Fibroblast of skin of scalp (primary cell): ENCODE measurements at places on chromosomes 7 and 10.

GRCh38 chr10:42866115-42866995 is 83.8 kb downstream of the BMS1 start:
- DNase-seq, result peak; percentile 56

GRCh38 chr10:89563311-89563710 is 27.9 kb upstream of the SLC16A12 start:
- DNase-seq, result no peak

DNA sequence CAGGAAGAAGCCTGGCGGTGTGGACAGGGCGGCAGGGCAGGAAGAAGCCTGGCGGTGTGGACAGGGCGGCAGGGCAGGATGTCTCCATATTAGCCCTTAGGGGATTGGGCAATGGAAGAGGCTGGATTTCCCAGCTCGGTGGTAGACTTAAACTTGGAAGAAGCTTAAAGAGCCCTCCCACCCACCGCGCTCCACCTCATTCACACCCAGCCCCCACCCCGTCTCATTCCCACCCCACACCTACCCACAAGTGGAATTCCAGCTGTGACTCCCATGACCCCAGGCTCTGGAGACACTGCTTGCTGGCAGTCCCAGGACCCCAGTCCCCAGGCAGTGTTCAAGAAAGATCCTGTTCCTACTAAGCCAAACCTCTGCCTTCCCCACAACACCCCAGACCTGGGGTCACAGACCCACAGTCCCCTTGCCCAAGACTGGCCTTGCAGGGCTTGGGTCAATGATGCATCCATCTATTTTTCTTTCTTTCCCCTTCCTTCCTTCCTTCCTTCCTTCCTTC is 34.0 kb downstream of the SPDYE6 start:
- no peak for DNase-seq

- no peak for DNase-seq
Measured at GRCh38 chr7:74554178-74554577, 100.5 kb downstream of the GTF2IRD1 start.

DNA sequence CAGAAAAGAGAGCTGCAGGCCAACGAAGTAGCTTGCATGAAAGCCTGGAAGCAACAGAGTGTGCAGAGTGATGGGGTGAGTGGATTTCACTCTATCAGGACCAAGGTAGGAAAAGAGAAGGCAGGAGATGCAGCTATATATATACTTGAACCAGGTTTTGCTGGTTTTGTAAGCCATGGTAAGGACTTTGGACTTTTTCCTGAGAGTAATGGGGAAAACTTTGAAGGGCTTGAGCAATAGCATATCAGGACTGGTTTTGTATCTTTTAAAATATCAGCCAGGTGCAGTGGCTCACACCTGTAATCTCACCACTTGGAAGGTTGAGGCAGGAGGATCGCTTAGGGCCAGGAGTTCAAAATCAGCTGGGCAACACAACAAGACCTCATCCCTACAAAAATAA is 120.6 kb upstream of the NRP1 start:
- DNase-seq, result no peak

GRCh38 chr10:62759599-62760175 is 44.8 kb upstream of the ADO start:
- DNase-seq, result no peak

DNA sequence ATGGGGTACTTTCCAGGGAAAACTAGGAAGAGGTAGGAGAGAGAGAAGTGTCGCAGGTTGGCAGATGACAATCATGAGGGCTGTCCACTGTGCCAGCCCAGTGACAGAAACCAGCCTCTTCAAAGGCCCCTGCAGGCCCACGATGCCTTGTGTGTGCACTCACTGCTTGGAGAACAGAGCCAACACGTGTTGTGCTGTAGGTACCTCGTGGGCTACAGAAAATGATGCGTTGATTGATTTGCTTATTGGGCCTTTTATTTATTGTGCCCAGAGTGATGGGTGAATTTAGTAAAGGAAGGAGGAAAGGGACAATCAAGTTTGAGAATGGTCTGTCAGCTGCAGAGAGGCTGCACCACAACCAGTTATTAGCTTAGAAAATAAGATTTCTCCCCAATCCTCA is 215.1 kb downstream of the PLXNA4 start:
- DNase-seq, result no peak

DNA sequence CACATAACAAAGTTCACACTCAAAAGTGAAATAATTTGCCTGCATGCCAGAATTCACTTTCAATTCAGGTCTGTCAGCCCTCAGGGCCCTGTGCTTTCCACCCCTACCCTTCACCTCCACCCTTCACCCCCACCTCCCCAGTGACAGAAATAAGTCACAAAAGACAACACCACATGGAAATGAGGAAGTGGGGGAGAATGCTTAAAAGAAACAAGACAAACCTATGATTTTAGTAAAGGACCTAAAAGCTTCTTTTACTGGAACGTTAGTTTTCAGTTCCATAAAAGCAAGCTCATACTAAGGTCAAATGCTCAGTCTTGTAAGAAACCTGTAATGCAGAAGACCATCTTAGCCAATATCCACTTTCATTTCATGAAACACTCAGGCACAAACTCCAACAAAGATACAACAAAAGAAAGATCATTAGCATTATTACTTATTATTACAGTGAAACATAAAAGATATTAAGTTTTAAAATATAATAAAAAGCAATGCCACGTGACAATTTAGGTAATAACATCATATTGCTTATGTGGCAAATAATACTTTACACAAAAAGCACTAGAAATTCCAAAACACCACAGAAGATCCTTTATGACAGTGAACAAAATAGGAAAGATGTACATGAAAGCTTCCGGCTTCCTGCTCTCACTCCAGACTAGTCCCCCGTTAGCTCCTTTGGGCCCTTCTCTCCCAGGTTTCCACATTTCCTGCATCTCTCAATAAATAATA is 112.1 kb downstream of the LMBR1 start:
- no peak for DNase-seq

DNA sequence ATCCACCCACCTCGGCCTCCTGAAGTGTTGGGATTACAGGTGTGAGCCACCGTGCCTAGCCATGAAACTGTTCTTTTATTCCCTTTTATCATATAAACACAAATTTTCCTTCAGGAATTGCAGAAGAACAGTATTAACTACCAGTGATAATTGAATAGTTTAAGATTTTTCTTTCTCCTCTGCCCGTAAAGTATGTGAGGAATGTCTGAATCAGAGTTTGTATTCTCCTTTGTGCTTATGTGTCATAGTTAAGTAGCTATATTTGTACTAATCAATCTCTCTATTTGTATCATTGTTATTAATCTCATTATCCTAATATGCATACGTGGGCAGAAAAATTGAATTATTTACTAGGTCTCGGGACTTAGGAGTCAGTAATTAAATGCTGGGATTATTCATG is 83.6 kb downstream of the ZNF277 start:
- peak; percentile 52 for DNase-seq

DNA sequence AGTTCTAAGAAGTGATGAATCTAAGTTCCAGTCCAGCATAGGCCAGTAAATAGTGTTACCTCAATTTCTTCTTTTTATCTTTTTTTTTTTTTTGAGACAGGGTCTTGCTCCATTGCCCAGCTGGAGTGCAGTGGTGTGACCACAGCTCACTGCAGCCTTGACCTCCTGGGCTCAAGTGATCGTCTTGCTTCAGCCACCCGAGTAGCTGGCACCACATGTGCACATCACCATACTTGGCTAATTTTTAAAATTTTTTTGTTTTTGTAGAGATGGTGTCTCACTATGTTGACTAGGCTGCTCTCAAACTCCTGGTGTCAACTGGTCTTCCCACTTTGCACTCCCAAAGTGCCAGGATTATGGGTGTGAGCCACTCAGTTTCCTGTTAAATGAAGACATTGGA is 126.6 kb upstream of the LYZL2 start:
- no peak for DNase-seq

GRCh38 chr7:76073335-76073990 is 25.6 kb downstream of the MDH2 start:
- no peak for DNase-seq

GRCh38 chr10:121990015-121990677 is 1.2 kb downstream of the TACC2 start:
- DNase-seq, result no peak

DNA sequence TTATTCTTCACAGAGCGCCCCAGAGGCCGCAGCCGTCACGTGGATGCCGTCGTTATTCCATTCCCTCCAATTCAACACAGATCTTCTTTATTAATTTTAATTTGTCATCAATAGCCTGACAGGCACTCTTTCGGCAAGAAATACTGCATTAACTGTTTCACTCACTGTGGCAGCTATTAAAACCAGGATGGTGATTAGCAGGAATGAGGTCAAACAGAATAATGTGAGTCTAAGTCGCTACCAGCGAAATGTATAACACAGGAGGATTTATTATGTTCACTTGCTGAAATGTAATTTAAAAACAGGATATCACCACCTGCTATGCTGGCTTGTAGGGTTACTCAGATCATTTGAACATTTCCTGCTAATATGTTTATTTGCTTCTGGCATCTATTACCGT is 74.2 kb upstream of the MGMT start:
- DNase-seq, result no peak

- no peak for DNase-seq
Measured at GRCh38 chr7:100874300-100874576, 665 bp upstream of the SRRT start.

DNA sequence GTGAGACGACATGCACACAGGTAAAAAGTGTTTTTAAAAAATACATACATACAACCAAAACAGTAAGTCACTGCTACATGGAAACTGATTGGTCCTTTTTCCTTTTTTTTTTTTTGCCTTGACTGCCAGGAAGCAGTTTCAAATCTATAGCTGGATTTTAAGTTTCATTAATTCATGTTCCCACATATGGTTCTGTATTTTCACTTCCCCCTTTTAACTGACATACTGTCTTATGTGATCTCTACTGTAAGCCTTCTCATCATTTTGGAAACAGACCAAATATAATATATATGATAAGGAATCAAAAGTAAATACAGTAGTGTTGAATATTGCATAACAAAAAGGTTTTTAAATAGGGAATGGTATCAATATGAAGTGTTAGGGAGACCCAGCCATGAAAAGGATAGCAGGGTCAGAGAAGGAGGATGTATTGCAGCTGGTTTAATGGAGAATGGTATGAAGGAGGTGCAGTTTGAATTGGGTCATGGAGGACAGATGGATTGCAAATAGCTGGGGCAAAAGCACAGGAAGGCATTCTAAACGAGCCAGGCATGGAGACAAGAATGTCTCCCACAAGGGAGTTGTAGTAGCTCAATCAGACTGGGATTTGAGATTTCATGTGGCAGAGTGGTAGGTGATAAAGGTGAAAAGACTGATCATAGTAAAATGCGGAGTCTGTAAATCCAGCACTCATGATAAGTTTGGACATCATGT is 5.4 kb downstream of the CAV1 start:
- DNase-seq, result no peak

DNA sequence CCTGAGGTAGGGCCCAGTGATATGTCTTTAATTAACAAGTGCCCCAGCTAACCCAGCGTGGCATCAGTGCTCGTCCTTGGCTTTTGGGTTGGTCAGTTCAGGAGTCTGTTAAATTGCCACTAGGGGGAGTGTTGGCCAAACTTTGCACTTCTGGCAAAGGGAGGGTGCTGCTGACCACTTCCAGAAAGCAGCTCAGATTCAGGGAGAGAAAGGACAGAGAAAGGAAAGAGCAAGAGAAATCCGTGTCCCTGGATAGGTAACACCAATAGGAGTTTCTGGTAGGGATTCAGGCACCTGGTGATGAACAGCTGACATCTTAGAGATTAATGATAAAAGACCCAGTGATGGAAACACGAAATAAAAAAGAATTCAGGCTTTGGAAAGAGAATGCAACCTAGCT is 243.1 kb upstream of the AOAH start:
- DNase-seq, result peak; percentile 65

DNA sequence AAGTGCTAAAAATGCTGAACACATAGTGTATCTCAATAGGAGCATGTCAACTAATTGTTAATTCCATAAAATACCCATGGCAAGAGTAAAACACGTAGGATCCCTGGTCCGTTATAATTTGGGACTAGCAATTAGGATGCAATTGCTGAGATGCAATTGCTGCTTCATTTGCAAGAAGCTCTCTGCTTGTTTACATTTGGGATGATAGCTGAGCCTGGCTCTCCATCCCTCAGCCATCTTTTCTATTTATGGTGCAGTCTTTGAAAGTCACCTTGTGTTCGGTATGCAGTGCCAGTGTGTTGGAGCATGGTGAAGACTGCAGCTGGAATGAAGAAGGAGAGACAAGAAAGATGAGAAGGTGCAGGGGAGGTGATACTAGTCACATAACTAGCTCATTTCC is 191.3 kb downstream of the SNX10 start:
- DNase-seq, result no peak

DNA sequence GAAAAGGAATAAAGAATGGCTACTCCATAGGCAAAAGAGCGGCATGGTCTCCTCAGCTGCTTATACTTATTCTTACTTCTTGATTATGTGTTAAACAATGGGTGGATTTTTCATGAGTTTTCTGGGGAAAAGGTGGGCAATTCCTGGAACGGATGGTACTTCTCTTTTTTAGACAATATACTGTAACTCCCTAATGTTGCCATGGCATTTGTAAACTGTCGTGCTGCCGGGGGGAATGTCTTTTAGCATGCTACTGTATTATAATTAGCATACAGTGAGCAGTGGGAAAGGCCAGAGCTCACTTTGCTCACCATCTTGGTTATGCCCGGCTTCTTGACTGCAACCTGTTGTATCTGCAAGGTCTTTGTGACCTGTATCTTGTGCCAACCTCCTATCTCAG is 372.1 kb upstream of the AKR1E2 start:
- DNase-seq, result no peak

DNA sequence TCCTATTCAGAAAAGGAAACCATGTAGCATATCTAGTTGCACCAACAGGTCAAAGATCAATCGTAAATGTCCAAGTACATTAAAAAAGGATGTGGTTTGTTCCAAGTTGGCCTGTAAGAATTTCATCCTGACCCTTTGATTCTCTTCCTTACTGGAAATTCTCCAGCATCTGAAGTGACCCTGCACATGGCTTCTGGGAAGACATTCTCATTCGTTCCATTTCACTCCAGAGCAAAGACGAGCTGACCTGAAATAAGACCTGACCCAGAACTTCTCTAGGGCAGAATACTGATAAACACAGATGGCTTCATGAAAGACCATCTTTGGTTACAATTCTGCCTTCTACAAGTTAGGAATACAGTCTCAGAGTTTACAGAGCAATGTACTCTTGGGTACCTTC is 39.8 kb downstream of the ASB4 start:
- DNase-seq, result no peak

DNA sequence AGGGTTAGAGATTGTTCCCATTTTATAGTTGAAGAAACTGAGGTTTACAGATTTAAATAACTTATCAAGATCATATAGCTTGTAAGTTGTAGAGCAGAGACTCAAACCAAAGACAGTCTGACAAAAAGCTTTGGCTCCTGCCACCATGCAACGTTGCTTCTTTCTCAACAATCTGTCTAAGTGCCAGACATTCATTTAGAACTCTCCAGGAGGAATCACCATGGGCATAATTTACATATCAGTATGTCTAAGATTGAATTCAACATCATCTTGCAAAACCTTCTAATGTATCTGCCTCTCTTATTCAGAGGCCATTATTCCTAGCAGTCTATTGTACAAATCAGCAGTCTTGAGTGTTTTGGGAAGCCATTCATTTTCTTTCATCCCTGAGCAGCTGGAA is 163.5 kb upstream of the PLXDC2 start:
- DNase-seq, result no peak
